ENCODE measurements at places on chromosomes 5 and 9.

- DNase-seq: no peak
Measured at GRCh38 chr9:69546265-69546664, 125.9 kb downstream of the APBA1 start.

DNA sequence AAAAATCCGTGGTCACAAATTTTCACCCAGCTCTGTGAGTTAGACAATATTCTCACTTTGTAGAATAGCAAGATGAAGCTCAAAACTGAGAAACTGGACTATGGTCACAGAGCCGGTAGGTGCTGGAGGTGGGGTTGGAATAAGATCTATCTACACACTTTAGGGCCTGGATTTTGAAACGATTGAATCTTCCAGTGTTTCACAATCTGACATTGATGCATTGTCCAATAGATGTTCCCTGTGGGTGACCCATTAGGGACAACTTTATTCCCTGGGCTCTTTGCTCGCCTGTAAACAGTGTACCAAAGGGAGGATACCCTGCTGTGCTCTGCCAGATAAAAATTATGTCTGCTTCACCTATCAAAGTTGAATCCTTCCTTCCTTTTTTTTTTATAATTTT is 145.4 kb upstream of the MPDZ start:
- DNase-seq: no peak

GRCh38 chr9:81424431-81424830 is 264.9 kb downstream of the TLE1 start:
- DNase-seq: no peak

DNA sequence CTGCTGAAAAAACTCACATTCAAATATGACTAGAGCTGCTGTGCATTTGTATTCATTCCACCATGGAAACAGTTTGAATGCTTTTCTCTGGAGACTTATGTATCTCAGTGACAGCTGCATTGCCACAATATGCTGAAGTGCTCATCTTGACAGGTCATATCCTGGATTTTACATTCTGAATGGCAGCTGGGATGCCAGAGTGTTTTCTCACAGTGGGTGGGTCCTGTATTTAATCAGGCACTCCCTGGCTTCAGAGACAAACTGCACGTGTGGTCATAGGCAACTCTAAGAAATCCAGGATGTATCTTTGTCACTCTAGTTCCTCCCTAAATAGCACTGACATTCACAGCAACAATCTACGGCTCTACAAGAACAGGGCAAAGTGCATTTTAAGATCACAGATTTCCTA is 75.6 kb downstream of the ST8SIA4 start:
- DNase-seq: no peak

GRCh38 chr5:170809551-170809950 is 26.0 kb downstream of the GABRP start:
- DNase-seq: no peak

- no peak for DNase-seq
Measured at GRCh38 chr9:83584995-83585394, 37.9 kb upstream of the IDNK start.

DNA sequence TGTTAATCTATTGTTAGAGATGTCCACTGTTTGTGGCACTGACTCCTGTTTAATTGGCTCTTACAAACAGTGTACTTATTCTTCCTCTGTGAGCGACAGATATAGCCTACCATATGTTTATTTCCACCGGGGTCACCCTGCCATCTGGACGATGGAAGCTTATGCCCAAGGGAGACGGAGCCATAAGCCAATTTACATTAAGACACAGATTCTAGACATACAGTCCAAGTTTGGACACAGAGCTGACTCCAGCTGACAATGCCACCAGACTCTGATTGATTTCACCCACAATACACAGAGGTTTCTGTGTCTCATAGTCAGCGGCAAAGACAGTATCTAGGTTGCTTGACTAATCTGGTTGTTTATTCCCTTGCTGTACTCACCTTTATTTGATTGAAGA is 198.9 kb downstream of the ENC1 start:
- no peak for DNase-seq

DNA sequence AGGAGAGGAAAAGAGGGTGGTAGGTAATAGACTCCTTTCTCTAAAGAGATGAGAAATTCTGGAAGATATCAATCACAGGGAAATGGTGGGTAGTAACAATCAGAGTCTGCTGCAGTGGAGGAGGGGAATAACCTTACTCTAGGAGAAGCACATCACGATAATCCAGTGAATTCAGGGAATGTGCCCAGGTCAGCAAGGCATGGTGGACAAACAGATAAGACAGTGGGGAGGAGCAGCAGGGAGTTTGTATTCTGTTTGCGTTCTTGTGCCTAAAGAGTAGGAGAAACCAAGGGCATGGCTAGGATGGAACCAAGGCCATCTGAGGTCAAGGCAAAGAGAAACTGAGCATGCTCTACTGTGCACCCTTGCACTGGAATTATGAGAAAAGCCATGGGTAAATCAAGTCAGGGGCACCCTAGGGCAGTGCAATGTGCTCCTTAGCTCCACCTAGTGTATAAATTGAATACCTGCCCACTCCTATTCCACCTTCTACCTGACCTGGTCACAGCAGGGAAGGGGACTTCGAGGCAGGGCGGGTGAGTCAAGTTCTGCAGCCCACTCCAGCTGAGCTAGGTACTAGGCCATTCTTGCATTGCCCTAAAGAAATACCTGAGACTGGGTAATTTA is 31.6 kb downstream of the RETREG1 start:
- DNase-seq: no peak

GRCh38 chr5:52544738-52545137 is 243.0 kb upstream of the ITGA1 start:
- DNase-seq: no peak

- no peak for DNase-seq
Measured at GRCh38 chr9:125183054-125183453, 6.5 kb downstream of the PPP6C start.

DNA sequence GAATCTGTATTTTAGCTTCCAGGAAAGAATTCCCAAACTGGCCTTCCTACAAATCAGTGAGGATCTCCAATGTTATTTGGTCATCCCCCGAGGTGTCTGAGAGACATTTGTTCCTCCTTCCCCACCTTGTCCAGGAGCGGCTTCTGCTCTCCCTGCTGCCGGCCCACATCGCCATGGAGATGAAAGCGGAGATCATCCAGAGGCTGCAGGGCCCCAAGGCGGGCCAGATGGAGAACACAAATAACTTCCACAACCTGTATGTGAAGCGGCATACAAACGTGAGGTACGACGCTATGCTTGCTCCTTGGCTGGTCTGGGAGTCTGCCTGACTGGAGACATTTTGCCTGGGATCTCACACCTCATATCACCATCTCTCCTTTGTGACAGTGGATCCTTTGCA is 160.4 kb downstream of the CFAP90 start:
- no peak for DNase-seq

- DNase-seq: no peak
Measured at GRCh38 chr9:100549048-100549447, 28.8 kb upstream of the CAVIN4 start.

- no peak for DNase-seq
Measured at GRCh38 chr9:128833696-128834095, 4.1 kb upstream of the SPOUT1 start.

GRCh38 chr5:67160272-67160671 is 36.3 kb downstream of the CD180 start:
- DNase-seq: no peak

DNA sequence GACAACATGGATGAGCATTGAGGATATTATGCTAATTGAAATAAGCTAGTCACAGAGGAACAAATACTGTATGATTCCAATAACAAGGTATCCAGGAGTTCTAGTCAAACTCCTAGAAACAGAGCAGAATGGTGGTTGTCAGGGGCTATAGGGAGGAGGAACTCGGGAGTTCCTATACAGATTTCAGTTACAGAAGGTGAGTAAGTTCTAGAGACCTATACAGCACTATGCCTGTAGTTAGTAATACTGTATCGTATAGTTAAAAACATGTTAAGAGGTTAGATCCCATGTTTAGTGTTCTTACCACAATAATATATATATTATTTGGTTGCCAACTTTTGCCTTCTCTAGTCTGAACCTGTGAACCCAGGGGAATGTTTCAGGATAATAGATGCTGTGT is 7.9 kb upstream of the OXCT1 start:
- DNase-seq: no peak

GRCh38 chr9:137725598-137725997 is 106.8 kb downstream of the EHMT1 start:
- DNase-seq: no peak

- DNase-seq: no peak
Measured at GRCh38 chr5:167657016-167657415, 634.4 kb upstream of the WWC1 start.

GRCh38 chr5:111262815-111263214 is 38.6 kb downstream of the CAMK4 start:
- DNase-seq: no peak

DNA sequence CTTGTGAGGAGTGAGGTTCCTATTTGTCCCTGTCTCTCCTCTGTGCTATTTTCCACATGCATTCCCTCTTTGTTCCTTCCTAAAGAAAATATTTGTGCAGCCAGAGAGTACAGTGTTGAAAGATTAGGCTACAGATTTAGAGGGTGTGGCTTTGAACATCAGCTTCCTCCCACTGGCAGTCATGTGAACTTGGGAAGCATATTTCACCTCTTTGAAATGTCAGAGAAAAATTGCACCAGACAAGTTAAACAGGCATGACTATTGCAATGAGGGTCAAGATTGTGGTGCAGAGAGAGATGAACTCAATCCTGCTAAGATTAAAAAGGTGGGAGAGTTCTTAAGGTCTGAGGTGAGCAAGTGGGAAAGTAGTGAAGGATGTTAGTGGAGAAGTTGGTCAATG is 641.0 kb downstream of the DNAH5 start:
- DNase-seq: no peak

GRCh38 chr9:134784577-134785305 is 95.9 kb upstream of the FCN2 start:
- DNase-seq: no peak

GRCh38 chr9:89808076-89808755 is 203.4 kb downstream of the GADD45G start:
- no peak for DNase-seq

- no peak for DNase-seq
Measured at GRCh38 chr5:99020698-99021048, 91.9 kb upstream of the CHD1 start.

- DNase-seq: no peak
Measured at GRCh38 chr5:88256872-88257271, 11.8 kb downstream of the TMEM161B start.

DNA sequence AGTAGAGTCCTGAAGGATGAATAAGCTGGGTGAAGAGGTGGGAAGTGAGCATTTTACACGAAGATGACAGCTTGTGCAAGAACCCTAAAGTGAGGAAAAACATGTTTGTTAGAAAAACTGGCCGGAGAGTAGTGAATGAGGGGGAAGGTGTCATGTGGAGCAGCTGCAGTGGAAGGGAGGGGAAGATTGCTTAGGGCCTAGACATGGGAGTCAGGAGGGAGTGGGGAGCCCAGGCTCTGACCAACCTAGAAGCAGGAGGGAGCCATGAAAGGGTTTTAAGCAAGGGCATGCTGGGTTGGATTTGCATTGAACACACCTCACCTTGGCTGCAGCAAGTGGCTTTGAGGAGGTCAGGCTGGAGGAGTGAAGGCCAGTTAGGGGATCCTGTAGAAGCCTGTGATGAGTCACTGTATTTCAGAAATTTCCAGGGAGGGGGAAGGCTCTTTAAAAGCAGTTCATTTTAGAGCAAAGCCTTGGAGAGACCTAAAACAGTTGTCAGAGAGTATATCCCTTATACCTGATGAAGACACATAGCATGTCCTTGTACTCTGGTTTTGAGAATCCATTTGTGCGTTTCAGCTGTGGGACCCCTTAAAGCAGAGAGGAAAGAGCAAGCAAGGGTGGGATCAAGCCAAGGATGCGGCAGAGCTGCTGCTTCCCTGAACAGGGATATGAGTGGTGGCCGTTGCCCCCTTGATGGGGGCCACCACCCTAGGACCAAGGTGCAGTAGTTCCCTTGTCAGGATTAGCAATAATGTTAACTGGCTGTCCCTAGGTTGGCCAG is 45.4 kb downstream of the ANGPTL2 start:
- DNase-seq: no peak

DNA sequence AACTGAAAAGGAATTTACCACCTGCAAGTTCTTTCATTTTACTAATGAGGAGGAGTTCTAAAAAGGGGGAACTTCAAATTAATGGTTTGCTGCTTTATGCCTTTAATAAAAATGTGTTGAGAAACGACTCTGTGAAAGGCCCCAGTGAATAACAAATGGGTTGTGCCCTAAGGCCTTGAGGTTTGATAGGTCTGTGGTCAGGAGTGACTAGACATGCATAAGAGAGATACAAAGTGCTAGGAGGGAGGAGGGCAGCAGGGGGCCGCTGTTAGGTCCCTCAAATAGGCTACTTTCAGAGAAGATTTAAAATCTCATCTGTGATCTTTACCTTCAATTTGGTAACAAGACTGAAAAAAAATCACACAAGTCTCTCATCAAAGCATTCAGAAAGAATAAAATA is 58.3 kb downstream of the FAM81B start:
- no peak for DNase-seq

- DNase-seq: no peak
Measured at GRCh38 chr9:86238861-86239770, 20.3 kb downstream of the C9orf153 start.

GRCh38 chr5:93019896-93020295 is 561.1 kb downstream of the NR2F1-AS1 start:
- no peak for DNase-seq

DNA sequence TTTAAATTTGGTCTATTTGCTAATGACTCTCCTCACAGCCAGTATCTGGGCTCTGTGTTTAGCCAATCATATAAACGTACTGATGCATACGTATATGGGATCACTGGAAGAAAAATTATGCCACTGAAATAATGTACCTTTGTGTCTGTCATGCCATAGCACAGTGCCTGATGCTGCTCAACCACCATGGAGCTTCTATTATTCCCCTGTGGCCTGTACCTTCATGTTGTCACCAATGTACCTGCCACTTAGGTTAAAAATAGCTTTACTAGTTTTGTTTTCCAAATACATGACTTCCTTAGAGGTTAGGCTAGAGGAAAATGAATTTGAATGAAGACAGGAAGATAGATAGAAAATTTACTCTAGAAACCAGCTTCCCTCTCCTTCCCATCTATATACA is 34.6 kb downstream of the HACD4 start:
- DNase-seq: no peak

GRCh38 chr5:57082441-57083067 is 91.3 kb upstream of the GPBP1 start:
- DNase-seq: no peak

DNA sequence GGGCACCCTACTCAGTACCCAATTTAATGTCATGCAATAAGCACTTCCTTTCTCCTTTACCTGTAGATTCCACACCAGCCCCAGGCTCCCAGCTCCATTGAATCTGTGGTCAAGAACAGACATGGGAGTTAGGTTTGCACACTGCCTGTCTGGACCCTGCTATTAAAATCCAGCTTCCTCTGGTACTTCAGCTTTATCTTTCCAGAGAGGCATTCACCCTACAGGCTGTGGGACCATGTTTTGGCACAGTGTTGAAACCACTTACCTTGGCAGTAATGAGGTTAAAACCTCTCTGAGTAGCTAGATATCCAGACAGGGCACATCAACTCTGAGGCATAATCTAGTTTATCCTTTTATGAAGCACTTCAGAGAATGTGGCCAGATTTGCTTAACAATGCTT is 191.5 kb upstream of the PCSK5 start:
- no peak for DNase-seq

All from Jurkat, Clone E6-1 (cell line).